KBM-7 (cell line): ENCODE measurements at places on chromosomes 1 and 21.

- DNase-seq, result peak; percentile 36
Observed at GRCh38 chr1:171245458-171246064, 2.7 kb upstream of the FMO1 start.

- DNase-seq, result no peak
Observed at GRCh38 chr1:230295367-230295766, 130.8 kb downstream of the PGBD5 start.

GRCh38 chr1:28905921-28906666 lies 8.3 kb upstream of the EPB41 start:
- DNase-seq, result no peak

- no peak for DNase-seq
Observed at GRCh38 chr1:155000411-155000725, 2.2 kb upstream of the ZBTB7B start.

DNA sequence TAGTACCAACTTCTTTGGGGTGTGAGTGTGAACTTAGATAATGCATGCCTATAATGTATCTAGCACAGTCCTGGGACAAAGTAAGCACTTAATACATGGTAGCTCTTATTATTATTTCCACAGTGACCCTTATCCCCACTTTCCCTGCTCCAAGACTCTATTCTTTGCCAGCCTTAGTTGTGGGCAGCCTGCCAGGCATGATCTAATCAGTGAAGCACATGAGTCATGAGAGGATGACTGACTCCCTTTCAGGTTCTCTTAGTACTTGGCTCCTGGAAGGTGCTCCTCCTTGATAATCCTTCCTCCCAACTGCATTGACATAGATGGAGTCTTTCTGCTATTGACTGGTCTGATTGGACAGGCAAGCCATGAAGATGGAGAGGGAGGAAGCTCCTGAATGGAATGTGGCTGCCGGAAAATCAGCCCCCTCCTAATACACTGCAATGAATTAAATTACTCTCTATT lies 17.4 kb upstream of the GNG12 start:
- no peak for DNase-seq

- no peak for DNase-seq
Observed at GRCh38 chr1:21834666-21835065, 22.6 kb downstream of the LDLRAD2 start.

GRCh38 chr1:44472620-44473525 lies 67.8 kb downstream of the RNF220 start:
- no peak for DNase-seq

- DNase-seq, result peak; percentile 78
Observed at GRCh38 chr1:17239420-17239819, 9.5 kb upstream of the PADI3 start.

DNA sequence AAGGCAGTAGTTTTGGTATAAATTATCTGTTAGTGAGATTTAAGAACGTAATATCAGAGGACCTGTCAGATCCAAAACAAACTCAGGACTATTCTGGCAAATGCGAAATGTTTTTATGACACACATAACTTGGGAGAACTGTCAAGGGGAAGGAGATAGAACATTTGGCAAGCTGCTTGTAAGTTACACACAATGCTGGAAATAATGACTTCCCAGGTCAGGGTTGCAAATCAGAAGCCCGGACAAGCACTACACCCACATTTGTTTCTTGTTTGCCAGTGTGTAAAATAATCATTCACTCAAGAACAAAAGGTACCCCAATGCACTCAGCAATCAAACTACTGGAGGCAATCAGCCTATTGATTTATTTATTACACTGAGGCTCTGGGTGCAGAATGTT lies 354.7 kb downstream of the KCNH1 start:
- no peak for DNase-seq

DNA sequence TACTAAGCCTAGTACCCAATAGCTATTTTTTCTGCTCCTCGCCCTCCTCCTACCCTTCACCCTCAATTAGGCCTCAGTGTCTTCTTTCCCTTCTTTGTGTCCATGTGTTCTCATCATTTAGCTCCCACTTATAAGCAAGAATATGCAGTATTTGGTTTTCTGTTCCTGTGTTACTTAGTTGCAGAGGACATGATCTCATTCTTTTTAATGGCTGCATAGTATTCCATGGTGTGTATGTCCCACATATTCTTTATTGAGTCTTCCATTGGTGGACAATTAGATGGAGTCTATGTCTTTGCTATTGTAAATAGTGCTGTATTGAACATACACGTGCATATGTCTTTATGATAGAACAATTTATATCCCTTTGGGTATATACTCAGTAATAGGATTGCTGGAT lies 106.9 kb upstream of the NR5A2 start:
- no peak for DNase-seq

DNA sequence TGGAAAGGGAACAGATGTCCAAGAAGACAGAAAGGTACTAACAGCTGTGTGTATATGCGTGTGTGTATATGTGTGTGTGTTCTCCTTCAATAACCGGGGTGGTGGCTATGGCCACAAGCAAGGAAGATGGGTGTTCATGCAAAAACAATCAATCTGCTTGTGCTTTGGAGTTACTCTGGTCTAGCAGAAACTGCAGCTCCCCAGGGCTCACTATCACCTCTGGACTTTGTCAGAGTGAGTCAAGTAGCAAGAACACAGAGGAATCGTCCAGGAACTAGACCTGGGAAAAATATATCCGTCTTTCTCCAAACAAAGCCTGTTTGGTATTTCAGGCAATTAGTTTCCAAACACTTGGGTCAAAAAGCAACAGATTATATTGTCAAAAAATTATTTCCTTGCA lies 68.6 kb downstream of the GNG12 start:
- DNase-seq, result no peak

- DNase-seq, result no peak
Observed at GRCh38 chr1:227740401-227740960, 5.2 kb downstream of the SNAP47 start.

- DNase-seq, result peak; percentile 67
Observed at GRCh38 chr1:87330057-87330884, 1.6 kb downstream of the LMO4 start.

GRCh38 chr1:101105877-101106276 lies 80.3 kb upstream of the DPH5 start:
- no peak for DNase-seq

GRCh38 chr1:29129916-29130315 lies 6.2 kb upstream of the TMEM200B start:
- DNase-seq, result no peak

GRCh38 chr1:147238053-147238902 lies 4.2 kb upstream of the CHD1L start:
- DNase-seq, result no peak

GRCh38 chr1:81869307-81869706 lies 68.6 kb downstream of the ADGRL2 start:
- DNase-seq, result no peak

GRCh38 chr1:98763488-98764150 lies 102.1 kb downstream of the SNX7 start:
- DNase-seq, result no peak

DNA sequence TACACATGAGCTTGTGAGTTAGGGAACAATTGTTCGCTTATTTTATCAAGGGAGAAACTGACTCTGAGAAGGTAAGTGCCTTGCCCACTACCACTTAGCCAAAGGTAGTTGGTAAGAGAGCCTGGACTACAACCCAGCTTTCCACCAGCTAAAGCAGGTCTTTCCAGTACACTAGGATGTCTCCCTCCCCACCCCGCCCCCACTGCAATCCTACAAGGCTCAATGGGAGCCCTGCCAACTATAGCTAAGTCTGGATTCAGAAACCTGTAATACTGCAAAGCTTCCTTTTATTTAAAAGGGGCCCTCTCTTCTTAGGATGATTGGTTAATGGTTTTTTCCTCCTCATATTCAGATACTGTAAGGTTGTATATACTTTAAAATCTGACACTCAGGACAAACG lies 102.0 kb upstream of the C8B start:
- DNase-seq, result no peak

DNA sequence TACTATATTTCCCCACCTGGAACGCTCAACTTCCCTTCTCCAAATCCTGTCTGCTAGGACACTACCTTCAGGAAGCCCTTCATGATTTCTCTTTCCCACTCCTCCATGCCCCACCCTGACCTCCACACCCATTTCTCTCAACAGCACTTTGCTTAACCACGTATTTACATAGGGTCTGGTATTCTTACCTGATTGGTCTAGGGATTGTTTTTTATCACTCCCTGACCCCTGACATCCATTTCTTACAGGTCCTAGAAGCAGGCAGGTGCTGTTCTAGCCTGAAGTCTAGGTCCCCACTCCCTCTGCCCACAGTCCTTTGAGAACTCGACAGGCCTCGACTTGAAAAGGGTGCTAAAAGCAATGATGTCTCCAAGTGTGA lies 47.5 kb downstream of the DMAP1 start:
- DNase-seq, result no peak

GRCh38 chr1:91617285-91617765 lies 116.7 kb downstream of the CDC7 start:
- no peak for DNase-seq

- DNase-seq, result no peak
Observed at GRCh38 chr1:180633057-180634056, 1.5 kb downstream of the XPR1 start.

DNA sequence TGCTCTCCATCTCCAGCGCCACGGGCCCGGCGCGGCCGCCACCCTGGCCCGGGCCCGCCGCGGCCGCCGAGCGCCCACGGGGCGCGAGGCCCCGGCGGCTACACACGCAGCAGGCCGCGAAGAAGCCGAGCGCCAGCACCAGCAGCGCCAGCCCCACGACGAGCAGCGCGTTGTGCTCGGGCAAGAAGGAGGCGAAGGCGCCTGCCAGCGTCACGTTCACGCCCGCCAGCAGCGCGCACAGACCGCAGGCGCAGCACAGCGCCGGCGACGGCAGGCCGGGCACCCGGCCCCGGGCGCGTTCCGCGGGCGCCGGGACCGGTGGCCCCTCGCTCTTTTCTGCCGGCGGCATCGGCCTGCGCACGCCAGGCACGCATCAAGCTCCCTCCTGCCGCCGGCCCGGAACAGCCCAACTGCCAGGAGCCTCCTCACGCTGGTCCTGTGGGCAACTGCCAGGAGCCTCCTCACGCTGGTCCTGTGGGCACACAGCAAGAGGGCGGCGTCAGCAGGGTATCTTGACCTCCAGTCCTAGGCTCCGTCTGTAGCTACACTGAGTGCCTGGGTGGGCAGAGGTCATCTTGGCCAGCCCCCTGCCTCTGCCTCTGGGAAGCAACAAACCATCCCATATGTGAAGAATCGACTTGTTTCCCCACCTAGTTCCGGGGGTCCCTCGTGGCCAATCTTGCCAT lies 18.1 kb downstream of the KNCN start:
- DNase-seq, result no peak

GRCh38 chr1:201312298-201312697 lies 29.0 kb downstream of the PKP1 start:
- DNase-seq, result no peak

- DNase-seq, result no peak
Observed at GRCh38 chr21:39037807-39038405, 145.3 kb downstream of the PSMG1 start.

GRCh38 chr1:226974544-226975258 lies 34.6 kb downstream of the COQ8A start:
- DNase-seq, result no peak

GRCh38 chr1:177571076-177571475 lies 398.8 kb downstream of the SEC16B start:
- DNase-seq, result no peak

DNA sequence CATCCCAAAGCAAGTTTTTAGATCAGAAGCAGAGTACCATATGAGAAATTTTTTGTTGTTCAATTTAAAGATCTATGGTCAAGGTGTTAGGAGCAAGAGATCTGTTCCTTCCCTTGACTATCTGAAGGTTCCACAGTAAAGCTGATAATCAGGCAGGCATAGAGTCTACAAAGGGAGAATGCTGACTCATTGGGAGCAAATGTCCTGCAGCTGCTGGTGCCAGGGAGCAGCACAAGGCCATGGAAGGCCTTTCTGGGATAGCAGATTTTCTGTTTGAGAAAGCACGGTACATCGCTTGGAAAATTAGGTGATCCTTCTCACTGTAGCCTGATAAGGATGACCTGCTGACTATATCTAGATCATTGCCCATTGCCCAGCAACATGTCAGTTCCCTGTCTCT lies 210.1 kb upstream of the C1orf87 start:
- DNase-seq, result no peak

DNA sequence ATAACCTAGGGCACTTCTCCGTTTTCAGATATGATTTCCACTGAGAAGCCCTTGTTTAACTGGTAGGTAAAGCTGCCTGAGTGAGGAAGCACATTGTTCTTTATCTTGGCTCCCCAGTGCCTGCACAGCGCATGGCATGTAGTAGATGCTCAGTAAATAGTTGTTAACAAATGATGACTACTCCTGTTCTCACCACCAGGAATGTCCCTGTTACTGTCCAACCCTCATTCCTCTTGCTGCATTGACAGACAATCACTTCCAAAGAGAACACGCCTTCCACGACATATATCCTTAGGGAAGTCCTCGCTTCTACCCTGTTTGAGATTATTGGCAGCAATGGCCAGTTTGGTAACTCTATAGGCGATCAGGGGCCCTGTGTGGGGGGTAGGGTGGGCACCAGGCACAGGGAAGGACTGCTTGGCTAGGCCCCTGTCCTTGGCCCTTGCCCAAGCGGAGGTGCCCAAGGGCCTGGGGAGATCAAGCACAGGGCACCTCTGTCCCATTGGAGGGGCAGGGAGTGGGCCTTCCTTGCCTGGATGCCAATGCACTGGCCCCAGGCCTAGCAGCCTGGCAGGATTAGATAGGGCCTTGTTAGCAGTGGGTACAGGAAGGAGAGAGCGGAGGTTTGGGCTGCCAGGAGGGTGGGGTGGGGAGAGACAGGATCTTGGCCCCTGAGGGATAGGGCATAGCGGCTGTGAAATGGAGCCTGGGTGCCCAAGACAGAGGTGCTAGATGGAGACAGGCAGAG lies 10.2 kb downstream of the NES start:
- no peak for DNase-seq

DNA sequence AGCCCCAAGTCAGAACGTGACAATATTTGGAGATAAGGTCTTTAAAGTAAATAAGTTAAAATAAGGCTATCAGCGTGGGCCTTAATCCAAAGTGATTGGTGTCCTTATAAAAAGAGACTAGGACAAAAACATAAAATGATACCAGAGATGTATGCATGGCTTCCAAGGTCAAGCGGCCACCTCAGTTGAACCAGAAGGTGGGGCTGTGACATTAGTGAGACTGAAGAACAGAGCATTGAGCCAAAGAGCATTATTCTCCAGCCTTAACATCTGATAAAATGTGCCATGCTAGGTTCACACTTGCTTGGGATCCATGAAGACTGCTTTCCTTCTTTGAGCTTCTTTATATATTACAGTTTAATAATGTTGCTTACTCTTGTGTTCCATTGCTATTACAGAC lies 554.6 kb downstream of the PLA2G4A start:
- DNase-seq, result no peak

- DNase-seq, result no peak
Observed at GRCh38 chr1:207027206-207027777, 5.3 kb downstream of the C1orf116 start.

GRCh38 chr1:43372172-43372571 lies 4.4 kb upstream of the ELOVL1 start:
- no peak for DNase-seq
